RKO (cell line): ENCODE measurements at places on chromosomes 3 and 15.
A peak's percentile ranks its signal among the peaks of the same experiment; 100 is the strongest.

DNA sequence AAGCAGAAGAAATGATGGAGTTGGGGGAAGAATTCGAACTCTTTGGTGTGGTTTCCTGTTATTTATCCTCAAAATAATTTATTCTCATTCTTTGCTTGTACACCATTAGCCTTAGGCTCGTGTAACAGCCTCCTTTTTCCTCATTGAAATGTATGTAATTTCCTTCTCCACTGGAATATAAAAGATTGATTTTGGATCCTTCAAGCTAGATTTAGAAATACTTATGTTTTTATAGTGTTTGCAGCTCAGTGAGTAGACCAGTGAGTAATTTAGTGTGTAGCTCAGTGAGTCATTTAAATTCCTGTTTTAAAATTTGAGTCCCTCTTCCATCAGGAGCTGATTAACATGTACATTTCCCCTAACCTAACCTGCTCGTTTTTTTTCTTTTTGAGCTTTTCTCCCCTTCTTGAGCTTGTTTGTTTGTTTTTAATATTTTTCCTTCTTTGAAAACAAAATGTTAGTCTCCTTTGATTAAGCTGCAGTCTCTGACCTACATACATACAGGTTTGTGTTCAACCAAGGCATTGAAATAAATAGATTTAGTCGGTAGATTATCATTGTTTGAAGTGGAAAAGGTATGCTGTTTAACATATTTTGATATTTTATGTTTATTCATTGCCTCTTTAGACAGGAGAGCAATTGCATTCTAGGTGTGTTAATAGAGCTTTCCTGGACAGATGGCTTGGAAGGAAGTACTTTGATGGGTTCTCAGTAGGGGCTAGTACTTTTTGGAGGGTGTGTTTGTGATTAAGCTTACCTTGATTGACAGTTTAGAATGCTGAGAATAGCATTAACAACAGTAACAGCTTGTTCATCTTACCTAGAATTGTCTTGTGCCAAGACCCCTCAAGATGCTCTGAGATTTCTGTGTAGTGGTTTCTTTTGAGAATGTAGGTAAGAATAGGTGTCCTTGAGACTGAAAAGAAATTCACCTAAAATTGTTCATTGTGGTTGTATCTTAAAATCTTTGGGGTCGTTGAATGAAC is 5.9 kb downstream of the USP3 start:
- DNase-seq: peak; percentile 89

GRCh38 chr3:175716446-175716845 is 857.3 kb downstream of the NAALADL2 start:
- DNase-seq: no peak

DNA sequence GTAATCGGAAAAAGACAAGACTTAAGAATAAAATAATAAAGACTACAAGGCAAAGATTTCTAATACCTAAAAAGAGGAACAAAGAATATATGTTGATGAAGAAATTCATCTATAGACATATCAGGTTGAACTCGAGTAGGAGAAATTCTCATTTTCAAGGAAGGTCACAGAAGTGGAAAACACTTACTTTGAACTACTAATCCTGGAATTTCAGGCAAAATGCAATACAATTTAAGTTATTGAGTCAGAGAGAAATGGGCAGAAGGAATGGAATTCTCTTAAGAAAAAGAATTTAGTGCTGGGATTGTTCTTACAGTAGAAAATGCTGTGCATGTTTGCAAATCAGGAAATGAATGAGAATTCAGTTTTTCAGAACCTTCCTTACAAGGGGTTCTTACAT is 135.9 kb upstream of the TGFBR2 start:
- no peak for DNase-seq

- no peak for DNase-seq
Observed at GRCh38 chr3:115825046-115825445, 201.7 kb downstream of the GAP43 start.

GRCh38 chr15:57948351-57949289 is 116.9 kb downstream of the ALDH1A2 start:
- DNase-seq: no peak
